Erythroblast (primary cell): ENCODE measurements at places on chromosomes 3 and 15.

- no peak for DNase-seq
Observed at GRCh38 chr15:88428053-88428452, 39.1 kb downstream of the MRPL46 start.

DNA sequence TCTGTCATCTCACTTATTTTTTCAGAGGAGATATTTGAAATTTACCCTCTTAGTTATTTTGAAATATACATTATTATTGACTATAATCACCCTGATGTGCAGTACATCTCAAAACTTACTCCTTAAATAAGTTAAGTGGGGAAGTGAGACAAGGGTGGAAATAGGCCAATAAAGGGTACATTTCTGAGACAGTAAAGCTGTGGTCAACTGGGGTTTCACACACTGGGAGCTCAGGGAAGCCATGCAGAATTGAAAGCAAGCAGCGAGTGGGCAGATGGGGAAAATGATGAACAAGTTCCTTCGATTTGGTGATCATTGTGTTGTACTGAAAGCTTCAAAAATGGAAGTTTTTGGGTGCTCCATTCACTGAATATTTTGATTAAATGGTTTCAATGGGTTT lies 21.6 kb upstream of the MOBP start:
- DNase-seq = no peak

GRCh38 chr3:77535116-77535515 lies 495.2 kb downstream of the ROBO2 start:
- no peak for DNase-seq

DNA sequence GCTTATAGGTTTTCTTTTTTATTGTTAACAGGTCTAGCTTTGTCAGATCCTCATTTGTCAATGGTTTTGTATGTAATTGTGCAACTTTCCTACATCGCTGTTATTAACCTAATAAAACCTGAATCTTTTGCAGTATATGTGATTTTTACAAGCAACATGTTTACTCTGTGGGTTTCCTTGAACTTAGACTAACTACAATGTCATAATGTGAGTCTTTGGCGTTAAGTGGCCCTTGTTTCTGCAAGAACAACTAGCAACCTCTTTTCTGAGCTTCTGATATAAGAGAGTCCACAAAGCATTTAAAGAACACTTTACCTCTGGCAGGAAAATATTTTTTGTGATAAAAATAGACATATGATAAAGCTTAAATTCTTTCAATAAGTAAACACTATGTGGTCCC lies 230.3 kb upstream of the CFAP20DC start:
- no peak for DNase-seq

DNA sequence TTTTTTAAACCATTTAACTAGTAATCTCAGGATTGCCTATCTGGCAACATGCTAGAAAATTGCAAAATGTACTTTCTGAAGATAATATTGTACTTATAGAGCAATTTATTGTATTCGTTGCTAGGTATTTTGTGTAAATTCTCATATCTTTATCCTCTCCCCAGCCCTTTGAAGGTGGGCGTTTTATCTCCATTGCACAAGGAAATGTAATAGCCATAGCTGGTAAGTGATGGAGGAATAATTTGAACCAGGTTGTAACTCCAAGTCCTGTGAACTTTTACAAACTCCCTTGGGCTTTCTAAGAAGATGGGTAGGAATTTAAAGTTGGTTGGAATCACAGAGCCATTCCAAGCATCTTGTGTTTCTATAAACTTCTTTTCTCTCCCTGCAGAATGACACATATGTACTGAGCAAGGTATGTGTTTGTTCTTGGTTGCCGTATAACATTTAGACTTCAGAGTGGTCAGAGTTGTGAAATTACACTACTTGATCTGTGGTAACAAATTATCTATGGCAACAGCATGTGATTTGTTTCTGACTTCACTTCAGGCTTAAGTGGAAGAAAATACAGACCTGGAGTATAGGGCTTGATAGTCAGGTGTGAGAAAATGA lies 170.9 kb downstream of the AKAP13 start:
- DNase-seq = no peak

- DNase-seq = no peak
Observed at GRCh38 chr3:54533856-54534255, 394.0 kb downstream of the LRTM1 start.

DNA sequence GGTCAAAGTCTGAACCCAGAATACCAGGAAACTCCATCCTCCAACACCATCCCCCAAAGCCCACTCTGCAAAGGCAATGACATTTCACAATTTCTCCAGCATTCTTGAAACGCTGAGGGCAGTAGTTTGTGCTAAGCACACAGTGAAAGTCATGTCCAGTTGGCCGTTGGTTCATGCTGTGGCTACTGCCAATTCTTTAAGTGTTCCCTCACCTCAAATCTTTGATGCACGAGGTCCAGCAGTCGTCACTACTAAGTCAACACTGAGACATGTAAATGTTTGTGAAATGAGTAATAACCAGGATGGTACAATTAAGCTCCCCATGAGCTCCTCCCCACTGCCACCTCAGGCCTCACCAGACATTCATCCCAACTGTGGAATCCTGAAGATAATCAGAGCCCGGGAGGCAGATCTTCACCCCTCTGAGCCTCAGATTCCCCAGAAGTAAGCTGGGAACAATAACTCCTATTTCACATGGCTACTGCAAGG lies 7.0 kb downstream of the SUCLG2 start:
- DNase-seq = no peak

DNA sequence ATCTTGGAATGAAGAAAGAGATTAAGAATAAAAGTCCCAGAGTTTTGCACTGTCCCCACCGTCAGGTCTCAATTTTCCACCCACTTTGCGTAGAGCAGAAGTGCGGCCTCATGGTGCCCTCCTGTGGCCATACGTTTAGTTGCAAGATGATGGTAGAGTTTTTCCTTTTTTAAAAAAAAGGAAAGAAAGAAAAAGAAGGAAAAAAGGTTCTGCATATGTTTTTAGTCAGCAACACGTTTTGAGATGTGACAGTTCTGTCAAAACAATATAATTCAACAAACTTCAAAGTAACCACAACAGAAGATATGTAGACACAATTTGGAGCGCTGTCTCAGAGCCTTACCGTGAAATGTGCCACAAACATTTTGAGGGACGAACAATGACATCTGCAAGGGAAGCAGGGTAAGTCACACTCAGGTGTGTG lies 24.6 kb downstream of the EBLN2 start:
- peak; percentile 69 for DNase-seq

DNA sequence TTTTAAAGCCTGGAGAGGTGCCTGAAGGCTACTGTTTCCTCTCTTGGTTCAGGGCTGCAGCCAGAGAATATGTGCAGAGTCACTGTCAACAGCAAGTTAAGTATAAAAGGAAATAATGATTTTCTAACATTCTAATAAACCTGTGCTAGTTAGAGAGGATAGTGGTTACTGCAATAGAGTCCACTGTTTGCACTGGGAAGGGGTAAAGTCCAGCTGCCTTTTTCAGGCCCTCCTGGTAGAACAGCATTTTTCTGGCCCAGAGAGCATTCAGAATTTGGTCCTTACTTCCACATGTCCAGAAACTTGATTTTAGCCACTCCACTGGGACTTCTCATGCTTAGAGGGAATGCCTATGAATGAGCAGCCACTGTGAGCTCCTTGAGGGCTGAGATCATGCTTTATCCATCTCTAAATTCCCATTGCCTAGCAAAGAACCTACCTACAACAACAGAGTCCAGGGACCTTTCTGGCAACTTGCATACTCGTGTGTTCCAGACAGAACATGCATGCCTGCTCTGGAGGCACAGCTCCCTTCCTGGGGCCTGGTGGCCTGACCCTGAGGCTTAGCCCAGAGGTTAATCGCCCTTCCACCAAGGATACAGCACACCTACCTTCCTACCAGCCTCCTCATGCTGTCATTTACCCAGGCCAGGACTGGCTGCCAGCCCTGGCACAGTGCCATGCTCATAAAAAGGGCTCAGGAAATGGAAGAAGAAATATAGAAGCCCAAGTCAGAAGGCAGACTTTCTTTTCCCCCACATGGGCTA lies 50.3 kb upstream of the ATP13A3 start:
- DNase-seq = peak; percentile 27

GRCh38 chr15:93307513-93307912 lies 218.5 kb upstream of the RGMA start:
- no peak for DNase-seq

- DNase-seq = peak; percentile 79
Observed at GRCh38 chr3:14633819-14634424, 17.6 kb upstream of the CCDC174 start.

DNA sequence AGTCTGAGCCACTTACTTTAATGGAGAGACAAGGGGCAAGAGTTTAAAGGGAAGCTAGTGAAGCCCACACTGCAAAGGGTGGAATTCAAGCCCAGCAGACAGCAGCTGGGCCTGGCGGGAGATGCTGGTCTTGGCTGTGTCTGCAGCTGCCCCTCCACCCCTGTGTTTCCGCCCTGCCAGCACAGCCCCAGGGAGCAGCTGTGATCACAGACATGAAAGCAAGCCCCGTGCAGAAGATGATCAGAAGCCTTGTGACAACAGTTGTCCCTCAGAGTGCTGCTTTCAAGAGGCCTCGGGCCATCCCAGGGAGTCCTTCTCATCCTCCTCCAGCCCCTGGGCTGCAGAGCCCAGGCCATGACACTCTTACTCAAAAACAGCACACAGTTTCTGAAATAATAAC lies 24.1 kb upstream of the SLC6A1 start:
- DNase-seq = no peak

GRCh38 chr15:55858661-55859060 lies 115.7 kb upstream of the PRTG start:
- DNase-seq = no peak

- no peak for DNase-seq
Observed at GRCh38 chr15:40545457-40545856, 19.4 kb downstream of the CCDC32 start.

DNA sequence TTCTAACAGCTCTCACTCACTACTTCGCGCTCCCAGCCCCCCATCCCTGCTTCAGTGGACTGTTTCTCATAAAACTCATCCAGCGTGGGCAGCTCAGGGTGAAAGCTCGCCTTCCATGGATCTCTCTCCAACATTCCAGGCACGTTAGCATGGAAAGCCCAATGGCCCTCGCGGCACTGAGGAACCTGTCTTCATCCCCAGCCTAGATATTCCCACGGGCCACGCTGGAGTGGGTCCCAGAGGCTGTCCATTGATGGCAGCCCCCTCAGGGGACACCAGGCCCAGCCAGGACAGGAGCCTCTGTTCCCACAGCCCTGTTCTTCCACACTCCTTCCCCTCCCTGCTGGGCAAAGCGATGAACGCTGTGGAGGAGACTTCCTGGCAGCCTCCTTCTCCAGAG lies 121.1 kb downstream of the SEC22A start:
- DNase-seq = no peak

DNA sequence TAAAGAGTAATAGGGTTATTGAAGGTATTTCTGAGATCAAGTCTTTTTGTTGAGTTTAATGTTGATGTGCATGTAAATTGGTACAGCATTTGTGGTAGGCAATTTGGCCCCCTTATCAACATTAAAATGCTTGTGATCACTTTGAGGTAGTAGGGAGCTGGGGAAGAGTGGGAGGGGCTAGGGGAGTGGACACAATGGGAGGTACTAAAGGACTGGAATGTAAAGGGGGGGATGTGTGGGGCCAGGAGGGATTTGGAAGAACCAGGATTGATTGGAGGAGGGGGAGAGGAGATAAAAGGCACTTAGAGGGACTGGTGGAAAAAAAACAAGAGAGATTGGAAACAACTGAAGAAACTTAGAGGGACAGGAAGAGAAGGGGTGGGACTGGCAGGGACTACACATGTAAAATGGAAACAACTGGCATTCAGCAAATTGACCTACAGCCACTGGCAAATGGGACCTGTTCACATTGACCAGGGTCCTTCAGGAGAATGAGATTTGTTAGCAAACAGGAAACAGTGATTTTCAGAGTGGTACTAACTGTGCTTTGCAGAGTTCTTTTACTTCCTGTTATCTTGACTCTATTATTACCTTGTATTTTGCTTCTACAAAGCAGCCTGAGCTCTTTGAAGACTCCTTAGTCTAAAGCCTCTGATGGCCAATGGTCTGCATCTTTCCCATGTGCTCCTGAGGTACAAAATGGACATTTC lies 47.8 kb upstream of the ZBTB38 start:
- DNase-seq = no peak
